ENCODE measurements at places on chromosomes 7 and 10.

DNA sequence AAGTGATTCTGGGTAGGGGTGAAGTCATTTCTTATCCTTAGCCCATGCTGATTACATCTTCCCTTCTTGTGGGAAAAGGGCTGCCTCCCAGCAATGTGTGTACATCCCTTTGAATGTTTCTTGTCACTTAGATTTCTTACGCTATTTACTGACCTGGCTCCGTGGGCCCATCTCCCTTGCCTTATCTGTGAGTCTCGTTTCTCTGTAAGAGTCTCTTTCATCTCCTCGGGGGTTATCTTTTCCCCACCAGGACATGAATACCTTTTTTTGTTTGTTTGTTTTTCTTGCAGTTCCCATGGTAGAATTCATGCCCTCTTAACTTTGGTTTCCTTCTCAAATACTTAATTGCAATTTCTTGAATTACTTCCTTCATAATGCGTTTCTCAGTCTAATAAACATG, 107.7 kb downstream of the BAMBI start:
- DNase-seq, result no peak

GRCh38 chr7:101673951-101674350, 44.9 kb upstream of the MYL10 start:
- no peak for DNase-seq

DNA sequence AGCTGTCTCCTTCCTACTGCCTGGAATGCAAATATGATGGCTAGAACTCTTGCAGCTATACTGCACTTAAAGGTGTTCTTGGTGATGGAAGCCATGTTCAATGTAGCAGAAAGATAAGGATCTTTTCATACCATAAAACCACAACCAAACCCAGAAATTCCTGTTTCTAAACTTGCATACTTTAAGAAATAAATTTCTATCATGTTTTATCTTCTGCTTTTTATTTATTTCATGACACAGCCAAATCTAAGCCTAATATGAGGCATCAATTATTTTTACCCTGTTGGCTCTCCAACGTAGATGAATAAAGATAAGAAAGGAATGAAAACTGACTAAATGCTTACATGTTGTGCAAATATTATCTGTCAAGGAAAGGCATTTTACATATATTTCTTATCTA, 224.1 kb downstream of the DOCK4 start:
- no peak for DNase-seq

DNA sequence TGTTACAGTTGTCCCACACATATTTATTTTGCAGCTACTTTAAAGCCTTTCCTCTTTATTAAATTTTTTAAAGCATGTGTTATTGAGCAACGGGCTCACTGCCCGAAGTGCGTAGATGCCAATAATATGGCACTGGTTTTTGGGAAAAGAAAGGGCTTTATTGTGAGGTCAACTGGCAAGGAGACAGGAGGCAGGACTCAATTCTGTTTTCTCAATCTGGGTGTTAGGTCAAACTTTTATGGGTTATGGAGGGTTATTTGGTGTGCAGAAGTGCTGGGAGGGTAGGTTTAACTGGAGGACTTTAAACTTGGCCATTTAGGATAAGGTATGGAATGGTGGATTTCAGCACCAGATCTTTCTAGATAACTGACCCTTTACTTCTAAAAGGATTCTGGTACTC, 183.6 kb downstream of the LRRC4 start:
- DNase-seq, result no peak

- DNase-seq, result no peak
Measured at GRCh38 chr10:26879744-26880143, 19.0 kb upstream of the ABI1 start.

DNA sequence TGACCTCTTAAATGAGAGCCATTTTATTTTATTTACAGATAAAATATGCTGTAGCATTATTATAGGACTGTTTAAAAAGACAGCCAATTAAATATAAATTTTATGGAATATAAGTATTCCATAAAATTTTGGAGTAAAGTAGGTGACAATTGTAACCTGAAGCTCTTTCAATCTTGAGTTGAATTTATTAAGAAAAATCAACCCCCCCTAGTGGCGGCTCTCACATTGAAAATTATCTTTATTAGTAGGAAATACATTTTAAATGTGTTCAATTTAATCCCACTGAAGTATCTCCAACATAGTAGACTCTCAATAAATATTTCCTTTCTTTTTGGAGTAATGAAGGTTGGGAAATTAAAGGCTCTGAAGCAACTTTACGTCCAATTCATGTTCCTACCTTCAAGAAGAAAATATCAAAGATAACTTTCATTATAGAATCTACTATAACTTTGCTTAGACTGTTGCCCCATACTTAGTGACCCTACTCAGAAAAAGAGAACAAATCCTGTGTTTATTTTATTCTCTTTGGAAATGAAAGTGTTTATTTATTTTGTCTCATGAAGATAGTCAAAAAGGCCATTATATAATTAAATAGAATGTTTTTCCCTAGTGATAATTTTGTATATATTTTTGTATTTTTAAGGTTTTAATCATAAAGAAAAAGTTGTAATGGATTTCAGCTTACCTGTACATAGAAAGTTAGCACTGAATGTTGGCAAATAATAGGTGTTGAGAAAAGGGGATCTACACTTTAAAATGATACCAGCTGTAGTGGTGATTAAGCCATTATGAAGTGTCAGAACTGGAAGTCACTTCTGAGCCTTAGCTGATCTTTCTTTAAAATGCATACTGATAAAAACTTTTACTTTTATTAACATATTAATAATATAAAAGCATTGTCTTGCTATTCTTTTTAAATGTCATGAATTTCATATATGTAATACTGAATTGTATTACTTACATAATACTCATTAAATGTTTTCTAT, 3.3 kb downstream of the AHR start:
- no peak for DNase-seq
